ENCODE measurements at places on chromosomes 12 and 14.
A peak's percentile ranks its signal among the peaks of the same experiment; 100 is the strongest.

DNA sequence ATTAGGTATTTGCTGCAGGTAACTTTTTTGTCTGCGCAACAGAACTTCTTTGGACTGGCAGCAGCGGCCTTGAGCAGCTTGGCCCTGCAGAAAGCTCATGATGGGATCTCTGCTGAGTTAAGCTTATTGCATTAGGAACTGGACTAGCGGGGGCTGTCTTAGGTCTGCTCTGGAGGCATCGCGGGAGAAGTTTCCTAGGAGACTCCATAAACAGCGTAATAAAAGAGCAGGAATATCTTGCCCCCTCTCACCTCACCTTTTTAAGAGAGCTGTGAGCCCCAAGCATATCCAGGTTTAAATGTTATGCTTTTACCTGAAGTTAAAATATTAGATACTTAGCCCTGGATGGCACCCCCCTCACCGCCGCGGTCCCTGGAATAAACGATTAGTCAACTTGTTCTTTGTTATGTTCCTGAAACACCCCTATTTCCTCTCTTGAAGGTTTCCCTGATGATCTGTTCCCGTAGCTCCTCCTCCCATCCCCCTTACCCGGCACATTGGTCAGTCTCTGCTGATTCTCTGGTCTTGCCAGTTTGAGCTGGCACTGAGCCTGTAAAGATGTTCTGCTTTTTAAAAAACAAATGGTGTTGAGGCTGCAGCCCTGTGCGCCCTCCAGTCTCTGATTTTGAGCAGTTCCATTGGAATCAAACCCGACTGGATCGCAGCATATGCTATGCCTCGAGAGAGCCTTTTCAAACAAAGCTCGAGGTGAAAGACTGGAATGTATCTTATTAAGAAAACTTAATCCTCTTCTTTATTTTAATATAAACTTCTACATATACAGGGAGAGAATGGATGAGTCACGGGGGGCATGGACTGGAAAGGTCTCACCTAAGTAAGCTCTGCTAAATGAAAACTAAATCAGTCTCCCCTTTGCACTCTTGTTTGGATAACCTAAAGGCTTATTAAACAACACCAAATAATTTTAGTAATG lies 1.9 kb downstream of the MLXIP start:
- no peak for DNase-seq

DNA sequence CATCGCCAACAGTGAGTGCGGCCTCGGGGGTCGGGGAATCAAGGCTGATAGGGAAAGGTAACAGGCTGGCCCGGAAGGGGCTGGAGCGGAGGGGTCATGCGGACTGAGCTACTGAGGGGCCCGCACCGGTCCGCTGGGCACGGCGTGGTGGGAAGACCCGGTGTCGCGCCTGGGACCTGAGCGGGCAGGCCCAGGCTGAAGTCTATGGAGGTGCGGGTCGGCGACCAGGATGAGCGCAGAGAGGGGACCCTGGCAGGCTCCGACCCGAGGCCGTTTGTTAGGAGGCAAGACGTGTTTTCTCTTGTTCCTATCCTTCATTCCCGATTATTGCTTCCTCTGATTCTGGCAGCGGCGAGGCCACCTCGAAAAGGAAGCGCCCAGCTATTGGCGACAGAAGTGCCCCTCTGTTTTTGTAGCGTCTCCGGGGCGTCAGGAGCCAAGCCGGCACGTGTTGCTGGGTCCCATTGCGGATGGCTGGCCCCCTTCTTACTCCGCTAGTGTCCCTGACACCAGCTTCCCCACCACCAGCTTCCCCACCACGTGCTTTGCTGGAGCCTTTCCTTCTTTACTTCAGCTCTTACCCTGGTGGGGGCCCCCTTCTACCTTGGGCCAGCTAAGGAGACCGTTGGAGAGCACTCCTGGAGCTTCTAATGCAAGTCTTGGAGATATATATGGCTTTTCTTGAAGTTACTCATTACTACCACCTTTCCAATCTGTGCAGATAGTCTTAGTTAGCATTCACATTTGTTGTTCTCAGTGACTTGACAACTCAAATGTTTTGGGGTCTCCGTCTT lies 653 bp downstream of the PA2G4 start:
- DNase-seq = peak; percentile 55

GRCh38 chr12:80413462-80413861 lies 30.6 kb upstream of the PTPRQ start:
- no peak for DNase-seq

DNA sequence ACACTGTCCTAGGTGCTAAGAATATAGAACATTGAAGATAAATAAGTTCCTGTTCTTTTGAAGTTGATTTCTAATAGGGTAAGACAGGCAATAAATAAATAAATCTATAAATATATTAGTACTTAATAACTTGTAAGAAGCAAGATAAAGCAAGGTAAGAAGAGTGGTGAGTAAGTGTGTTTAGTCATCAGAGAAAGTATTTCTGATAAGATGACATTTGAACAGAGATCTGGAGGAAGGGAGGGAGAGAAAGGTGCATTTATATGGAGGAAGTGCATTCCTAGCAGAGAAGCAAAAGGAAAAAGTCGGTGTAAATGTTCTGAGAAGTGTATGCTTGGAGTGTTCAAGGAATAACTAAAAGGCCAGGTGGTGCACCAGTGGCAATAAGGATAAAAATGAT lies 184.4 kb upstream of the GRIP1 start:
- no peak for DNase-seq

DNA sequence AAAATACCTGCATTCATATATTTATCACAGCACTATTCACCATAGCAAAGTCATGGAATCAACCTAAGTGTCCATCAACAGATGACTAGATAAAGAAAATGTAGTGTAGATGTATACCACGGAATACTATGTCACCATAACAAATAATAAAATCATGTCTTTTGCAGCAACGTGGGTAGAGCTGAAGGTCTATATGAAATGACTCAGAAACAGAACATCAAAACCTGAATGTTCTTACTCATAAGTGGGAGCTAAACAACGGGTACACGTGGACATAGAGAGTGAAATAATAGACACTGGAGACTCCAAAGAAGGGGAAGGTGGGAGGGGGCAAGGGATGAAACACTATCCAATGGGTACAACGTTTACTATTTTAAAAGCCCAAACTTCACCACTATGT lies 37.9 kb downstream of the SLC38A1 start:
- no peak for DNase-seq

DNA sequence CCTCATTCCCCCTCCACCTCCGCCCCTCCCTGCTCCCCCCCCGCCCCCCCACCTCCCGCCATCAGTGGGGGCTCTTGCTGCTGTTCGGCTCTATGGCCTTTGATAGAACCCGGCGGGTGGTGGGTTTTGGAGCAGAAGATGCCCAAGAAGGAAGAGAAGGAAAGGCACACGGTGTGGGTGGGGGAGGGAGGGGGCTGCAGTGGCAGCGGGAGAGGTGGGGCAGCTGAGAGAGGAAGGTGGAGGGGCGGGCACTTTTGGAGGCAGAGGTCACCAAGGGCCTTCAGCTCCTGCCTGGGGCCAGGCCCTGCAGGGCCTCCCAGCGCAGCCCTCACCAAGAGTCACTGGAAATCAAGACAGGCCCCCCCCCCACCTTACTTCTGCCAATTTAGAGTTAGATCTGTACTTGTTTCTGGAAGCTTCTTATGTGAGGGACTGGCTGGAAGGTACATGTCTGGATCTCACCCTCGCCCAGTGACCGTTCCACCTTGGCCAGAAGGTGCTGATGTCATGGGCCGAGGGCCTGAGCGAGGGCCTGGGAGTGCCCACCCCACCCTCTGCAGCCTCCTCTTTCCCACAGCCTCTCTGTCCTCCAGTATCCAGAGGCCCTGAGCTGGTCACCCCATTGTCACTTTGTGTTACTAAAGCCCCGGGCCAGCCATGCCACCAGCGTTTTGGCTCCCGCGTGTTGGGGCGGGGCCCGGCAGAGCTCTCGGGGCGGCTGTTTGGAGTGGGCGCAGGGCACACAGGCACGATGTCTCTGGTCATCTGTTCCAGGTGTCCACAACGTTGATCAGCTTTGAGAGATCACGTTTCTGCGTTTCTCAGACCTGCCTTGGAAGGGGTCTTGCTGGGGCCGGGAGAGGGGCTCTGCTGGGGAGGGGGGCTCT lies 153.9 kb downstream of the KIF26A start:
- DNase-seq = no peak
